ENCODE measurements at places on chromosomes 4 and X. TPM values are rescaled to one million over a fixed set of nuclear protein-coding genes. Genes with fewer than 3 reads are reported as not detected.

Gene PDE5A
- 1.4 TPM for total RNA-seq

Gene XK
- 0.34 TPM for total RNA-seq

Gene JCHAIN
- total RNA-seq = 90.8 TPM

Gene DGKK
- total RNA-seq = not detected

Gene DDIT4L
- not detected for total RNA-seq

All from B cell (primary cell).